ENCODE measurements at places on chromosomes 3 and 15.

DNA sequence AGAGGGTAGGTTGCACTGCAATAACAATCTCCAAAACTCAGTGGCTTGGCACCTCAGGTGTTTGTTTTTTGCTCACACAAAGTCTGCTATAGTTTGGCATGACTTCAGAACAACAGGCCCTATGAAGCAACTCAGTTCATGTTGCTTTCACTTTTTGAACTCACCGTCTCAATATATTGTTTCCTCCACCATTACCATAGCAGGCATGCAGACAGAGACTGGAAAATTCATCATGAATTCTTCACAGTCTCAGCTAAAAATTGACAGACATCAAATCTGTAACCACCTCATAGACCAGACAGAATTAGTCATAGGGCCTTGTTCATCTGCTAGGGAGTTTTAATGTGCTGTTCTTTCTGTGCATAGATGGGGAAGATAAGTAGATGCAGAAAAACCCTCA is 161.4 kb upstream of the POU1F1 start:
- no peaks in the 10 kb centered on the region for H3K4me1 ChIP-seq
- H3K4me3 ChIP-seq = no peak overlapping the region
- no peaks in the 10 kb centered on the region for H3K27me3 ChIP-seq

- no peak overlapping the region for H3K27ac ChIP-seq
- no peak for DNase-seq
- H3K36me3 ChIP-seq = no peaks in the 10 kb centered on the region
- H3K27me3 ChIP-seq = no peaks in the 10 kb centered on the region
These were observed 61.4 kb upstream of the C15orf39 start for GRCh38 chr15:75140080-75140879.

DNA sequence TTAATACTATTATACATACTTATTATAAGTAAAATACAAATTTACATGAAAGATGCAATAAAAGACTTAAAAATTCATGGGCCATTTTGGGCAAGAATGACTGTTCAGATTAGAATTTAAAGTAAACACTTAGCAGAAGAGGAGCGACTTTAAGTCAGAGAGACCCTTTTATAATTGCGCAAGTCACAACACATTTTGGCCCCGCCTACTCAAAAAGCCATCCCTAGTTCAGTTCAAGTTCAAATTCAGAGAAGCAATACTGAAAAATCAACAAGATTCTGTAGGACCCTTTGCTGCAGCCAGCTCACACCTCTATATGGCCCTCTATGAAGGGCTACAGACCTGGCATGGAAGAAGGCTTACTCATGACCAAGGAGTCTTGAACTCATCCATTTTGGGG is 64.6 kb downstream of the PEAK1 start:
- H3K27me3 ChIP-seq = no peaks in the 10 kb centered on the region
- no peak overlapping the region for H3K27ac ChIP-seq
- H3K36me3 ChIP-seq = no peaks in the 10 kb centered on the region
- DNase-seq = no peak

GRCh38 chr15:68614286-68615035 is 35.7 kb downstream of the CORO2B start:
- peak overlapping the region; percentile 26 for H3K27ac ChIP-seq
- peak overlapping the region; percentile 8 for H3K4me3 ChIP-seq
- no peaks in the 10 kb centered on the region for H3K36me3 ChIP-seq
- no peaks in the 10 kb centered on the region for H3K27me3 ChIP-seq

DNA sequence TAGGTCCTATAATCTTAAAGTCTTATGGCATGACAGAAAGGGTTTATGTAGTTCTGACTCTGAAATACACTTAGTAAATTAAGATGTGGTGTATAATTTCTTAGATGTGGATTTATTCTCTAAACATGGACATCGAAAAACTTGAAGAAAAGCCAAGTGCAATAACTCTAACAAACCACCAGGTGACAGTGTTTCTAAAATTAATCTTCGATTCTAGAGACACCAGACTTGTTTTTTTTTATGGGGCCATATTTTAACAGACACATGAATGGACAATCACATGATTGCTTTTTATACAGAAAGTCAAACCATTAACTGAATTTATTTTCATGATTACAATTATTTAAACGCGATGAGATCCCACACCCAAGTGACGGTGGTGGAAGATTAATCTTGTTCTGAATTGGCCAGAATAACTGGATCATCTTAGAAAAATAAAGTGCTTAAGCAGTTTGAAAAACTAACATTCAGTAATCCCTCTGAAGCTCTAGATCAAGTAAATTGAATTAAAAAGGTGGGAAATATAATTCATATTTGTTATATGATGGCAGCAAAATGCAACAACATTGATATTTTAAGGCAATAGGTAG is 305.1 kb downstream of the LSAMP start:
- H3K27me3 ChIP-seq = no peaks in the 10 kb centered on the region
- H3K36me3 ChIP-seq = no peaks in the 10 kb centered on the region
- H3K4me1 ChIP-seq = no peaks in the 10 kb centered on the region
